MG63 (cell line): ENCODE measurements at places on chromosomes 2 and 18.

GRCh38 chr2:118752762-118753429 is 94.6 kb downstream of the EN1 start:
- DNase-seq: no peak

- DNase-seq: peak; percentile 20
Measured at GRCh38 chr2:62713837-62714236, 8.3 kb downstream of the EHBP1 start.

GRCh38 chr2:179596018-179596417 is 265.4 kb downstream of the ZNF385B start:
- DNase-seq: no peak

DNA sequence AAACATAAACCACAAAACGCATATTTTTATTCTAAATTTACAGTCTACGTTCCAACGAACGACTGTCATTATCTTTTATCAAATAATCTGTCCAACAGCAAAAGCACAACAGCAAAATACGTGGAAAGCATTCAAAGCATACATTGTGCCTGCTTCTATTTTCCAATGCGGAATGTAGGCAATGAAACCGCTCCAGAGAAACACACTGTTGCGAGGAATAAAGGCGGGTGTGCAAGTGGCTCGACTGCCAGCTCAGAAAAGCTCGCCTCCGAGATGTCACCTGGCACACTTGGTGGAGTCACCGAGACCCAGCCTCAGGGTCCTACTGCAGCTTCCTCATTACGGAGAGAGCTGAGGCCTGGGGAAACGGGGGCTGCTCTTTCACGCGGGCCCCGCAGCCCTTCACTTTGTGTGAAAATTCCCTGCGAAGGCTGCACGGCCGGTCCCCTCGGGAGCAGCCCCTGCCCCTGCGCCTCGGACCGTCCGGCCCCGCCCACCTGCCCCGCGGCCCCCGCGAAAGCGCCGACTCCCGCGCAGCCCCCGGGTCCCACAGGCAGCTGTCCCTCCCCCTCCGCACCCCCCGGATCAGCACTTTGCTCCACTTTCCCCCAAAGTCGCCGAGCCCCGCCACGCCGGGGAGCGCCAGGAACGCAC is 752 bp downstream of the MGAT4A start:
- DNase-seq: no peak

DNA sequence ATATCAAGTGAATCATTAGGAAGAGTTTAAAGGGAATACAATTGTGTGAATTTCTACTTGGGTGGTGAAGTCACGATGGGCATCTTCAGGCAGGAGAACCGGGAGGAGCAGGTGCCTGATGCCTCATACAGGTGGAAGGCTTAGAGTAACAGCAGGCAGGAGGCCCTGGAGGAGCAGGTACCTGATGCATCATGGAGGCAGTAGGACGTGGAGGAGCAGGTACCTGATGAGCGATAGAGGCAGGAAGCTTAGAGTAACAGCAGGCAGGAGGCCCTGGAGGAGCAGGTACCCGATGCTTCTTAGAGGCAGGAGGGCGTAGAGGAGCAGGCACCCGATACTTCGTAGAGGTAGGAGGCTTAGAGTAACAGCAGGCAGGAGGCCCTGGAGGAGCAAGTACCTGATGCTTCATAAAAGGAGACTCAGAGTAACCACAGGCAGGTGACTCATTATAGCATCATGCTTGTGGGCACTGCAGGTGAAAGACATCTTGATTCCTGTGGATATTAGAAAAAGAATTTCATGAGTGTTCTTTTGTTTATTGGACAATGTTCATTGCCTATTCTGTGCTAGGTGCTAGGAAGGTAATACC is 133.9 kb downstream of the ATP9B start:
- no peak for DNase-seq
